ENCODE measurements at places on chromosomes 2 and 18. TPM values are rescaled to one million over a fixed set of nuclear protein-coding genes. Genes with fewer than 3 reads are reported as not detected.

Gene ASXL3
- 0.59 TPM for total RNA-seq

Gene FHOD3
- 2.5 TPM for total RNA-seq

Gene OTOS
- not detected for total RNA-seq

Gene TXNDC2
- total RNA-seq: not detected

Gene TYMS
- total RNA-seq: 131 TPM

Gene POTEI
- 0.10 TPM for total RNA-seq

Gene STON1
- 2.1 TPM for total RNA-seq

Gene NT5C1B
- not detected for total RNA-seq

Gene RBM44
- total RNA-seq: 0.48 TPM

Gene TRPM8
- not detected for total RNA-seq

Gene ALPI
- total RNA-seq: 9.4 TPM

Gene CD8B
- 1.5 TPM for total RNA-seq

Gene CROCC2
- total RNA-seq: 0.05 TPM

Gene SLC20A1
- total RNA-seq: 119 TPM

Gene MYO5B
- 106 TPM for total RNA-seq

Gene LRRTM1
- total RNA-seq: 0.27 TPM

Gene CYP1B1
- total RNA-seq: 1.3 TPM

Gene TMEM200C
- 0.12 TPM for total RNA-seq

Gene ANO7
- total RNA-seq: 41.4 TPM

Gene ST8SIA5
- total RNA-seq: 0.32 TPM

Gene IL36RN
- total RNA-seq: not detected

Gene C1GALT1C1L
- total RNA-seq: 0.22 TPM

Gene CFC1
- 0.44 TPM for total RNA-seq

Gene ITPRIPL1
- 0.44 TPM for total RNA-seq

Gene TMEM37
- 24.3 TPM for total RNA-seq

Gene RAMP1
- total RNA-seq: 27.2 TPM
